ENCODE measurements at places on chromosomes 2 and 18. TPM values are rescaled to one million over a fixed set of nuclear protein-coding genes. Genes with fewer than 3 reads are reported as not detected.

Gene LOXL3
- total RNA-seq: 2.0 TPM

Gene TMEM169
- 0.93 TPM for total RNA-seq

Gene GPR45
- total RNA-seq: not detected

Gene FKBP7
- total RNA-seq: 2.9 TPM

Gene LCLAT1
- 46.2 TPM for total RNA-seq

Gene SKOR2
- total RNA-seq: not detected

Gene RPRM
- 0.20 TPM for total RNA-seq

DNA sequence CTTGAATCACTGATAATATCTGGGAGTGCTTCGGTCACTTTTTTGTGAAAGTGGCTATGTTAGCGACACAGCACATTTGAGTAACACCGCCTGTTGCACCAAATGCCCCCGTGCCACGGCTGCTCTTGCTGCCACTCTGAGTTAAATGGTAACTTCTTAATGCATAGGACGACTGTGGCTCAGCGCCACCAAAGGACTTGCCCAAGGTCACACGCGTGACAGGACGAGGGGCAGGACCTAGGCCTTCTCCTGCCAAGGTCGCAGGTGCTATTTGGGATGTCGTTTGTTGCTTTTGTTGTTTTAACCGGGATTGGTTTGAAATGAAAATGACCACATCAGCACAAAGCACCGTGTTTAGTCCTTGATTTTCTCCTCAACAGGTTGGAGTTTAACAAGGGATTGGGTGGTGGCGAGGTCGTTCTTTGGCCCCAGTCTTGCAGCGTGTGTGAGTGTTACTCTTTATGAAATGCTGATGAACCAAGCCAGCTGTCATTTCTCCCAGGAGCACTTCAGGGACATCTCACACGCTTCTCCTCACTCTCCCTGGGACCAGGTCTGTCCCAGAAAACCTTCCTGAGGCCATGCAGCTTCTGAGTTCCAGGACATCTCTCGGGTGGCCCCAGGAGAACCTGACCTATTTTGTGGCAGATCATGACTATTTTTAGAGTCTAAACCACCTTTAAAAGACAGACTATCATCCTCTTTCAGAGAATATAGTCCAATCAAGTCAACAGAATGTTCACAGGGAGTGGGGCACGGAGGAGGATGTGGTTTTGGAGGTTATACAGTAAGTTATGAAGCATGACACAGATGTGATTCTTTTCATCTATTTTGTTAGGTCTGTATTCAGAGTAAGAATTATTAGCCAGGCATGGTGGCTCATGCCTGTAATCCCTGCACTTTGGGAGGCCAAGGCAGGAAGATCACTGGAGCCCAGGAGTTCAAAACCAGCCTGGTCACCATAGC is 49.9 kb downstream of the MTCL1 start:
- no peak overlapping the region for H3K27ac ChIP-seq
- DNase-seq: peak; percentile 24
- peaks cover 21% of the 10 kb centered on the region for H3K27me3 ChIP-seq
- no peaks in the 10 kb centered on the region for H3K36me3 ChIP-seq
- no peak overlapping the region for H3K4me3 ChIP-seq
- H3K4me1 ChIP-seq: peaks cover 24% of the 10 kb centered on the region

- no peak overlapping the region for H3K27ac ChIP-seq
- no peaks in the 10 kb centered on the region for H3K27me3 ChIP-seq
- H3K4me1 ChIP-seq: no peaks in the 10 kb centered on the region
- no peaks in the 10 kb centered on the region for H3K36me3 ChIP-seq
Observed at GRCh38 chr2:41420219-41420618, 627.6 kb upstream of the PKDCC start.

DNA sequence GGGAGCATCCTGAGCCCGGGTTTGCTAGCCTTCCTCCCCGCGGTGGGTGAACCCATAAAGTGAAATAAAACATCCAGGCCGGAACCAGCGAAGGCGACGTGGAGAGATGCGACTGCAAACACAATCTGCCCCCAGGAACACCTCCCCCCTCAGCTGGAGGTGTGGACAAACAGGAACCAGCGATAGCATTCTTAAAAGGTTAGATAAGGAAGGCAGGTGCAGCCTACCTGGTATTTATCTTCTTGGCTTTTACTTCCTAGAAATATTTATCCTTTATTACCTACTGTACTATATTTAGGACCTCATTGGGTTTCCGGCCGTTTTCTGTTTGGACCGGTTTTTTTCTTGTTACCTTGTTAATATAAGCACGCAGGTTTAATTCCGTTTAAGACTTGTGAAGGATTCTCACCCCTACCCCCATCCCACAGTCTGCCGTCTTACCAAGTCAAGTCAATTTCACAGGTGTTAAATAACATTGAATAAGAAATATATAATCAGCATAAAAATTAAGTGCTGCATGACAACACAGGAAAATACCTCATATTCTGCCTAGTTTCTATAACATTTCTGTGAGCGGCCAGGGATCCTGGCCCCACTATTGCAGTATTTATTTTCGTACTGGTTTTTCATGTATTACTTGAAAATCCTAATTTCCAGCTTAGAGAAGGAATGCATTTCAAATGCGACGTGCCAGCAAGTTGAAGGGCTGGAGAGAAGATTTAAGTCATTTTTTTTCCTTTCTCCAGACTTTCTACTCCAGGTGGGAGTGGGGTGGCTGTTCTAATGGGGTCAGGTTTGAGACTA is 224.0 kb upstream of the ID2 start:
- H3K27ac ChIP-seq: peak overlapping the region; percentile 68
- DNase-seq: no peak
- peak overlapping the region; percentile 73 for H3K4me3 ChIP-seq
- peaks cover 19% of the 10 kb centered on the region for H3K27me3 ChIP-seq

- H3K4me3 ChIP-seq: no peak overlapping the region
- DNase-seq: no peak
- H3K27me3 ChIP-seq: no peaks in the 10 kb centered on the region
Observed at GRCh38 chr2:107024269-107024668, 138.3 kb upstream of the ST6GAL2 start.

GRCh38 chr2:238344035-238344434 is 23.7 kb downstream of the TRAF3IP1 start:
- no peak overlapping the region for H3K27ac ChIP-seq
- H3K36me3 ChIP-seq: no peaks in the 10 kb centered on the region

DNA sequence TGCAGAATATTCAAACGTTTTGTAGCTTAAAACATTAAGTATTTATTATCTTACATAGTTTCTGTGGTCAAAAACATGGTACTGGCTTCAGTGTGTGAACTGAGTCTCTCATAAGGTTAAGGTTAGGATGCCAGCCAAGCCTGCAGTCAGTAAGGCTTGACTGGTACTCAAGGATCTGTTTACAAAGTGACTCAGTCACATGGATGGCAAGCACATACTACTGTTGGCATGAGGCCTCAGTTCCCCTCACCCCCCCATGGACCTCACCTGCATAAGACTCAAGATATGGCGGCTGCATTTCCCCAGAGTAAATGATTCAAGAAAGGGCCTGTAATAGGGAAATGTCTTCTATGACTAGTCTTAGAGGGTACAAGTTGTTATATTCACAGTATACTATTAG is 1167.5 kb downstream of the DPP10 start:
- H3K27ac ChIP-seq: no peak overlapping the region
- no peaks in the 10 kb centered on the region for H3K36me3 ChIP-seq
- H3K27me3 ChIP-seq: no peaks in the 10 kb centered on the region
- DNase-seq: no peak
- H3K4me3 ChIP-seq: no peak overlapping the region

DNA sequence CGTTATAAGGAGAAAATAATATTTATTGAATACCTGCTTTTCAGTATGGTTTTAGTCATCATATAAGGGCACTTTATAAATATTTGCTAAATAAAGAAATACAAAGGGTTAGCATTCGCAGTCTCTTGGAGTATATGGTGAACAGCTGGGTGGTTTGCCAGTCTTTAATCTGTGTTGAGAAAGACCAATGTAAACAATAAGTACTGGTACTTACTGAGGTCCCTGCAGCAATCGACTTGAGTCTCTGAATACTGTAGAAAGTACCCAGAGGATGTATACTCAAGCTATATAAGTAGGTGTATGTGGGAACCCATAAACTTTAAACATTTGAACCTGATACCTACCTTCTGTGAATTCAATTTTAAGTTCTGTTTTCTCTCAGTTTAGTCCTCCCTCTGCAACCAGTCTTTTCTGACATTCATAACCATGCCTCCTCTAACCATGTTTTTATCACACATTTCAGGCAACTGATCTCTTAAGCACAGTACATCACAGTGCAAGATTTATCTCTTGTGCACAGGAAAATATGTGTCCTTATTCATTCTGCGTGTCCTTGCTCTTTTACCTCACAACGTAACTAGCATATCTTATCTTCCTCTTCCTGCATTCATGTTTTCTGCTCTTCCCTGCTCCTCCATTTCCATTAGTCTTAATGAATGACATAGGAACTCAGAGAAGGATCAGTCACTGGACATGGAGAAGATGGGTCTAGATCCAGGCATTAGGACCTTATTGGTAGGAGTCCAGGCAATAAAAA is 21.7 kb downstream of the C18orf63 start:
- no peak overlapping the region for H3K27ac ChIP-seq
- peaks cover 13% of the 10 kb centered on the region for H3K27me3 ChIP-seq
- no peak for DNase-seq
- H3K4me1 ChIP-seq: no peaks in the 10 kb centered on the region
- no peak overlapping the region for H3K4me3 ChIP-seq
- H3K36me3 ChIP-seq: no peaks in the 10 kb centered on the region

GRCh38 chr18:47263430-47264307 is 12.2 kb upstream of the SKOR2 start:
- H3K27me3 ChIP-seq: peaks cover 55% of the 10 kb centered on the region
- no peaks in the 10 kb centered on the region for H3K4me1 ChIP-seq
- no peak overlapping the region for H3K27ac ChIP-seq

DNA sequence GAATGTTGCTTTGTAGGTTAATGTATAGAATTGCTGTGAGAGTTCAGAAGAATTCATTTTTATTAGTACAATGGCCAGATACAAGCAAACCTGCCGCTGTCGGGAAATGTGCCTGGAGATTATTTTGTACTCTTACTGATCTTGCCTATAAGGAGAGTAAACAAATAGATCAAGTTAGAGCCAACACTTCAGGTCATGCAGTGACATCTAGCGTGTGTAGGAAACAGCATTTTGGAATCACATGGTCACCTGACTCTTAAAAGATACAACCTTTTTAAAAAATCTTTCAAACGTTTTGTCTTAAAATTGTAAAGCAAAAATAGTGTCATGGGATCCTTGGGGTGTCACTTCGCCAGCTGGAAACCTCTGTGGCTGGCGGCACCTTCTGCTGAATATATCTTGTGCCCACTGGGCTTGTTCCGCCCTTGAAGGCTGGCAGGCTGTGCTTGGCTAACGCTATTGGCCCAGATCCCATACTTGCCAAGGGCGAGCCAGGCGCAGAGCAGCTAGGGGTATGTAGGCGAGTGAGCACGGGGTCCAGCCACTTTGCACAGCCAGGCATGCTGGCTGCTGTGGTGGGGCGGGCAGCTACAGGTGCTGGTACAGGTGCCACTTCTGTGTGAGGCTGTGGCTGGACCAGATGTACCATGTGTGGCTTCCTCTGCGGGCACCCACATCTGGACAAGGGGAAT is 19.5 kb upstream of the RPRM start:
- no peak for DNase-seq
- H3K4me1 ChIP-seq: no peaks in the 10 kb centered on the region
- no peaks in the 10 kb centered on the region for H3K36me3 ChIP-seq
- H3K27ac ChIP-seq: no peak overlapping the region
- H3K27me3 ChIP-seq: no peaks in the 10 kb centered on the region

- no peaks in the 10 kb centered on the region for H3K4me1 ChIP-seq
- DNase-seq: no peak
- peaks cover 4% of the 10 kb centered on the region for H3K27me3 ChIP-seq
- H3K4me3 ChIP-seq: no peak overlapping the region
Observed at GRCh38 chr2:7292154-7292691, 375.0 kb downstream of the RNF144A start.

- no peaks in the 10 kb centered on the region for H3K36me3 ChIP-seq
- no peak overlapping the region for H3K4me3 ChIP-seq
- H3K27me3 ChIP-seq: no peaks in the 10 kb centered on the region
- H3K4me1 ChIP-seq: no peaks in the 10 kb centered on the region
- no peak for DNase-seq
Observed at GRCh38 chr2:103743195-103743594, 981.4 kb downstream of the TMEM182 start.

- peaks cover 32% of the 10 kb centered on the region for H3K4me1 ChIP-seq
- peak; percentile 49 for DNase-seq
- H3K27me3 ChIP-seq: peaks cover 2% of the 10 kb centered on the region
- peak within 1 kb of the TSS; percentile 93 for H3K4me3 ChIP-seq
- peaks cover 10% of the 10 kb centered on the region for H3K36me3 ChIP-seq
- peak within 1 kb of the TSS; percentile 90 for H3K27ac ChIP-seq
Observed at GRCh38 chr2:24920098-24920808, at the start of gene ADCY3. Gene ADCY3 (minus strand): TSS chr2:24920237. CDS start chr2:24918987, 1,250 bp downstream.

GRCh38 chr2:98869870-98870269 is 66.2 kb downstream of the CRACDL start:
- H3K4me1 ChIP-seq: no peaks in the 10 kb centered on the region
- no peak overlapping the region for H3K27ac ChIP-seq
- H3K4me3 ChIP-seq: no peak overlapping the region
- H3K27me3 ChIP-seq: no peaks in the 10 kb centered on the region
- no peak for DNase-seq

Measured in activated T-helper 1 cell treated with anti-CD3 and anti-CD28 coated beads, Interleukin-12 subunit alpha, Interleukin-12 subunit beta, Interleukin-2, Interleukin-4 antibody, amounts not matched to agents 30 ng/mL and 10 ng/mL and 1 ng/mL, durations not matched to agents 14 hours and 24 hours and 36 hours (primary cell).